ENCODE measurements at places on chromosomes 3 and 15. TPM values are rescaled to one million over a fixed set of nuclear protein-coding genes. Genes with fewer than 3 reads are reported as not detected.

ISLR gene
- total RNA-seq: 21.2 TPM

UCN2 gene
- total RNA-seq: not detected

EFHB gene
- 3.3 TPM for total RNA-seq

ADAMTS9 gene
- total RNA-seq: 48.1 TPM

BFSP2 gene
- total RNA-seq: not detected

IMPG2 gene
- total RNA-seq: 0.57 TPM

CCDC51 gene
- 12.8 TPM for total RNA-seq

- DNase-seq: no peak
Measured at GRCh38 chr3:172924546-172924945, 174.0 kb downstream of the ECT2 start.

DNA sequence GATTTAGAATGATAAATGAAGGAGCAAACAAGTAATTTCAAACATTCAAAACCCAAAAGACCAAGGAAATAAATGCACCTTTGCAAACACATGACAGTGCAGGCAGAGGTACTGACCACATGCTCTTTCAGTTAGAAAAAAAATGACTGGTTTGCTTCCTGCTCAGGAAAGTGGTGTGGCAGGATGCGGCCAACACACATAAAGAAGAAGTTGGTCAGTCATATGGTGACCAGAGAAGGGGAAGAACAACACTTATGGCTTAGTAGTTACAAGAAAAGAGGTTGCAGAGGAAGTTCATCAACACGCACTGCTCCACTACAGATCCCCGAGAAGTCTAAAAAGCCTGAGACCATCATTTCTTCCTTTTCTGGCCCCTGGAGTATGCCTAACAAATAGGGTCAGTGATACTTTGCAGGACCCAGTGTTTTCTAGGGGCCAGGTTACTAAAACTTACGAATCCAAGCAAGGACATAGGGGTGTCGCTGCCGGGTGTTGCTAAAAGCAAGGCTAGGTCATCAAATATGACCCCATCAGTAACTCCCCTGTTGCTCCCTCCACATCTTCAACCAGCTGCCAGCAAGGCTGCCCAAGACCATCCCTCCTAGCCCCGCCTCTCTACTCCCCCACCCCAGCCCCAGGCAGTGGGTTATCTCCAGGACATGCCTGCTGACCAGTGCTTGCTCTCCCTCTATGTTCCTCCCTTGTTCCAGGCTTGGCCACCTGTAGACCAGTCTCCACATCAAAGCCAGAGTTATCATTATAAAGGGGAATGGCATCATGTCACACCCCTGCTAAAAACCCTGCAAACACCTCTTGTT is 11.2 kb downstream of the ATP8B4 start:
- DNase-seq: no peak

- no peak for DNase-seq
Measured at GRCh38 chr15:48802867-48803266, 8.0 kb downstream of the CEP152 start.

DNA sequence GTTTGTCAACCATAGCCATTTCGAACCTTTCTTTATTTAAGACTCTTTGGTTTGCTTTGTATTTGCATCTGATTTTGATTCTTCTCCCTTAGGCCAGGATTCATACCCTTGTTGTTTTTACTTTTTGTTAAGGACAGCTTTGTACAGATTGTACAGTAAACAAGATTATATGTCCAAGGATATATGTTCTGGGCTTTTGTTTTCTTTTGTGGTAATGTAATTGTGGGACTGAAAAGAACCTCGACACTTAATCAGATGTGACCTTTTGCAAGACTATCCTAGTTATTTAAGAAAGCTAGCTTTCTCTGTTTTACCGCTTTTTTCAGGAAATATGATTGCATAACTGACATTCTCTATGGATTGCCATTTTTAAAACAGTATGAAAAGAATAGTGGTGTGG is 67.0 kb upstream of the SAMMSON start:
- no peak for DNase-seq

GRCh38 chr15:86317384-86317740 is 237.7 kb downstream of the AGBL1 start:
- DNase-seq: no peak

GRCh38 chr3:105976196-105976595 is 107.4 kb upstream of the CBLB start:
- DNase-seq: no peak

DNA sequence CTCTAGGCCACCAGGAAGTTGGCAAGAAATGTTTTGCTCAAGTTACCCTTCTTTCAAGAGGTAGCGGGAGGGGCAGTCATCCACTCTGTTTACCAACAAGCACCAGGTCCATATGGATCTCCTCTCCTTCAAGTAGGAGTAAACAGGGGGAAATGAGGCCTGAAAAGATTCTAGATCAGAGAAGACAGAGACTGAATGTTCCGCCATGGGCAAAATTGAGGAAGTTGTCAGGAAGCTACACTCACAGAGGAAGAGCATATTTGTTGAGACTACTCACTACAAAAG is 81.6 kb downstream of the KLF15 start:
- no peak for DNase-seq

DNA sequence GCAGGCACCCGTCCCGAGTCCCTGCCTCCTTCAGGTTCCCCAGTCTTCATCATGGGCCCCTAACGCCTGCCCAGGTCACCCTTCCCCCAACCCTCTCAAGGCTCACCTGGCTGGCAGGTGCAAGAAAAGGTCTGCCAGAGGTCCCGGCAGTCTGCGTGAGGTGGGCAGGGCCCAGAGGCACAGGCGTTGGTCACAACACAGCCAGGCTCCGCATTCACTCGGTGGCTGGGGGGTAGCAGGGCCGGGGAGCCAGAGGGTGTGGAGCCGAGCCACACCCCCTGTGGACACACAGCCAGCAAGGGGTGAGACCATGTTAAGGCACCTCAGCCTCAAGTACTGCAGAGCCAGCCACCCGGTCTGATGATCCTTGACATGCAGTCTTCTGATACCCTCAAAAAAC is 10.9 kb downstream of the CELSR3 start:
- DNase-seq: no peak

GRCh38 chr3:194267744-194268653 is 83.1 kb downstream of the CPN2 start:
- no peak for DNase-seq

DNA sequence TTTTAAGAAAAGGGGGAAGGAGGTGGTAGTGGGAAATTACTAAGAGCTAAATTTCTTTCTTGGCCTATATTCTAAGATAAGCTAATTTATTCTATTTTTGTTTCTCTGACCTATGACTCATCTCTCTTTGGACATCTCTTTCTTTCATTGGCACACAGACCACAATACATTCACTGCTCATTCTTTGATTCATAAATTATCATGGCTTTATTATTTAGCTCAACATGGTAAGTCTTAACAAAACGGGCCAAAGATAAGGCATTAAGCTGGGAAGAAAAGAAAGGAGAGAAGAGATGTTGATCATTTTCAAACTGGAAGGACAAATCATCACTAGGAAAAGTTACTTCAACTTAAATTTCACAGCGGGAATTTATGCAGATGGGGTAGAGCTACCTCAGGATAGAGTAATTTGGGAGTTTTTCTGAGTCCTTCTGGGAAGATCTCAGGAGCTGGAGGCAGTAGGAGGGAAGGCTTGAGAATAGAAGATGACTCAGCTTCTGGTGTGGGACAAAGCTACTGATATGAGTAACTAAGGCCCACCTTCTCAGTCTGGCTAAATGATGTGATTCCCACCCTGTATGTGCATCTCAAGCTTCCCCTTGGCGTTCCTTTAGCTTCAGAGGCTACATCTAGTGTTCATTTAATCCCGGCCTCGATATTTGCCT is 7.5 kb upstream of the ALCAM start:
- no peak for DNase-seq

DNA sequence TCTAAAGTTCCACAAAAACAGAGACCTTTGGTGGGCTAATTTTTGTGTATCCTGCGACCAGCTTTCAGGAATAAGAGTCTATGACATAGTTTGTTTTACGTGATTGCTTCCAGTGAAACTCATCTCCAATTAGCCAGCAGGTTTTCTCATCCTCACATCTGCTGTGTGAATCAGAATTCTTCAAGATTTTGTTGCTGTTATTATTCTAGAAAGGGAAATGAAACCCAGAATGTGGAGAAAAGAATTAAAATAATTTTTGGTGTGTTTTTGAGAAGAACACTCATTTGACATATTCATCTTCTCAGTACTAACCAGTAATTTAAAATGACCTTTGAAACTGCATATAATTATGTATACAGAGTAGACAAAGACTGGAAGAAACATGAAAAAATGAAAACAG is 175.9 kb downstream of the USP13 start:
- DNase-seq: no peak

DNA sequence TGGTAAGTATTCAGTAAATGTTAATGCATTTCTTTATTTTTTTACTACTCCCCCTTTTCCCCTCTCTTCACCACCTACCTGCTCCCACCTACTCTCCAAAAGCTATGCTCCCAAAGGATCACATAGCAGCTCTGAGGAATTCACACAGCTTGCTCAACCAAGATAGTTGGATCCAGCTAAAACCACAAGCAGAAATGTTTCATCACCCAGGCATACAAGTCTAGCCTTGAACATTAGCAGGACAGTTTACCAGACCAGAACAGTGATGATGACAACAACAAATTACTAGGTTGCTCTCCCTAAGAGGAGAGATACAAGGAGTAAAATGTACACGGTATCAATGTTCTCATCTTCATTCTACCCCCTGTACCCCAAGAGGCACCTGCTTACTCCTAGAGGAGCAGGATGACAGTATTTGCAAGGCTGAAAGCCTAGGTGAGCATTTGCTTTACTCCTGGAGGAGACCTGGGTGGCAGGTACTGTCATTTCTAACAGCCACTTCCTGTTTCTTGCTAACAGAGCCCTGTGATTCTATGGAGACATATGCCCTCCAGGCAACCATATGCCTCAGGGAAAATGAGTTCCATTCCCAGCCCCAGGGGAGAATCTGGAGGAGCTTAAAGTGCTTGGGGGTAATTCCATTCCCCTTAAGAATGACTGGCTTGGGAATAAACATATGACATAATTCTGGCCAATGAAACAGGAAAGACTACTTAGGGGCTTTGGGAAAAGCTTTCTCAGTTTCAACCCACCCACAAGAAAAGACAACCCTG is 237.5 kb downstream of the NTRK3 start:
- DNase-seq: no peak

- no peak for DNase-seq
Measured at GRCh38 chr3:126014252-126014651, 45.3 kb downstream of the ROPN1B start.

GRCh38 chr3:154324919-154325318 is 632 bp upstream of the DHX36 start:
- no peak for DNase-seq

DNA sequence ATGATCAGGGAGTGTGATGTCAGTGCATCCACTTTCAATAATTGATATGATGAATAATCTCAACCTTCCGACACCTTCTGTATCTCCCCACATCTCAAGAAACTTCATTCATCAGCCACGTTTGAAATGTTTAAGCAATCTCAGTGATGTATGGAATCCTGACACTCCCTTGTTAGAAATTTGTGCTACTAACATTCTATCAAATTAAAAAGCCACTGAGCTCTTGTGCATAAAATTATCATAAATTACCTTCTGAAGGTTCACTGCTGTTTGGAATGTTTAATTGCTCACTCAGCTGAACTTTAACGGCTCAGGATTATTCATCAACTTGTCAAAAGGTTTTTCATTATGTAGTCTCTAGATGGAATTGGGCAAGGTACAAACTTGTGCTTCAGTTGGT is 108.4 kb upstream of the DPH6 start:
- no peak for DNase-seq

DNA sequence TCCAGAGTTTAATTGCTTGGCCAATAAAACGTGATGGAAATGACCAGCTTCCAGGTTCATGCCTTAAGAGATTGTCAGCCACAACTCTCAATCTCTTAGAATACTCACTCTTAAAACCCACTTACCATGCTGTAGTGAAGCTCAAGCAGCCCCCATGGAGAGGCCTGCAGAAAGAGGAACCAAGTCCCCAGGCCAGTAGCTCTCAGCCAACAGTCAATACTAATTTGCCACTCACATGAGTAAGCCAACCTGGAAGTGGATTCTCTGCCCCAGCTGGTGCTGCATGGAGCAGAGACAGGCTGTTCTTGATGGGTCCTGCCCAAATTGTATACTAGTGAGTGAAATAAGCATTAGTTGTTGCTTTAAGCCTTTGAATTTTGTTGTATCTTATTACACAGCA is 155.9 kb downstream of the OXSM start:
- no peak for DNase-seq

DNA sequence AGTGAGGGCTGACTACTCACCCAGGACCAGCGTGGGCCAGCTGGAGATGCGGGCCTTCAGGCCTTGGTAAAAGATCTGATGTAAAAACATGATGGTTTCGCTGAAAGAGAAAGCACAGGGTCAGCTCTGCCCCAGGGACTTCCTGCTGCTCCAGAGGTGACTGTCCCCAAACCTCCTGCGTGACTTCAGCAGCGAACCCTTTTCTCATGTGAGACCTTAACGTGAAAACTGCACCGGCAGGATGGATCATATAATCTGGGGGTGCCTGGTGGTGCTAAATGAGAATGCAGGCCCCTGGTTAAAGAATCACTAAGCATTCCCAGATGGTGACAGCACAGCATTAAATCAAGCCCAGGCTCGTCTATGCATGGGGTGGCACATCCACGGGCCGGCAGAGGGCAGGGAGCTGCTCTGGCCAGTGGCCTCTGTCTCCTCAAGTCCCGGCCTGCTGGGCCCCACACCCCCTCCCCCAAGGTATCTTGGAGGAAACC is 55.4 kb downstream of the RASGRF1 start:
- DNase-seq: no peak

GRCh38 chr15:80906159-80906766 is 83.4 kb downstream of the MESD start:
- DNase-seq: no peak

- DNase-seq: no peak
Measured at GRCh38 chr15:38844736-38845135, 280.1 kb upstream of the RASGRP1 start.

DNA sequence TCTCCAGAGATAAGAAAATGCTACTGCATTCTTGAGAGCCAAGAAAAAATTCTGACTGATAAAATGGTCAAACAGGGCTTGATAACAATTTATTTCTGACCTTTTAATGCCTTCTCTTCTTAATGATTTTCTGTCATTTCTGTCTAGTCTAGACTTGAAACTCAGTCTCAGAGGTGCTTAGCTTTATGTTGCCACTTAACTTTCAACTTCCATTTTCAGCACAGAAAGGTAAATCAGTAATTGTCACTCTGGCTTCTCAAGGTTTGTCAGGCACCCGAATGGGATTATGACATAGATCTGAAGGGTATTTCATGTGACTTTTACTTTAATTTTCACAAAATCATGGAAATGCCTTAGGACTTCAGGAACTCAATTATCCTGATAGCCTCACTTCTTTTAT is 155.4 kb upstream of the GBE1 start:
- no peak for DNase-seq
